ENCODE measurements at places on chromosomes 2 and 18. TPM values are rescaled to one million over a fixed set of nuclear protein-coding genes. Genes with fewer than 3 reads are reported as not detected.
A peak's percentile ranks its signal among the peaks of the same experiment; 100 is the strongest.

The PXDN gene
- total RNA-seq, result 153 TPM

DNA sequence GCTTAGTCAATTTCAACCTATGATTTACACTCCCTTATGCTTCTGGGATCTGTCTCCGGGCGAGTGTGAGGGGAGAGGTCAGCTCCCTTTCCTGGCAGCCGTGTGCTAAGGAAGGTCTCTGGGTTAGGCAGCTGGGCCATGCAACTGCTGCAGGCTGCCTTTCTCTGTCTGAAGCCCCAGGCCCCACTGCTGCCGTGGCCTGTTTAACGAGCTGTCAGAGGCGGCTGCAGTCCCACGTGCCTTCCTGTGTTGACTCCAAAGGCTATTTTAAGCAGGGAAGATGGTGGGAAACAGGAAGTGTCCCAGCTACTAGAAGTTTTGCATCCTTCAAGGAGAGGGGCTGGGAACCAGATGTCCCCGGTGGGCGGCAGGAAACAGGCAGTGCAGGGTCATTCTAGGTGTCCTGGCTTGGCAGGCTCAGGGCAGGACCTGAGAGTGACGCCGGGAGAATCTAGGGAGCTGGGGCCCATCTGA, 186.4 kb downstream of the TNS1 start:
- peak; percentile 46 for DNase-seq

The KCNS3 gene
- 5.3 TPM for total RNA-seq

GRCh38 chr2:215722986-215723630, 287.2 kb upstream of the FN1 start:
- peak; percentile 61 for DNase-seq

All from IMR-90 (cell line).